ENCODE measurements at places on chromosomes 5 and 9.
A peak's percentile ranks its signal among the peaks of the same experiment; 100 is the strongest.

DNA sequence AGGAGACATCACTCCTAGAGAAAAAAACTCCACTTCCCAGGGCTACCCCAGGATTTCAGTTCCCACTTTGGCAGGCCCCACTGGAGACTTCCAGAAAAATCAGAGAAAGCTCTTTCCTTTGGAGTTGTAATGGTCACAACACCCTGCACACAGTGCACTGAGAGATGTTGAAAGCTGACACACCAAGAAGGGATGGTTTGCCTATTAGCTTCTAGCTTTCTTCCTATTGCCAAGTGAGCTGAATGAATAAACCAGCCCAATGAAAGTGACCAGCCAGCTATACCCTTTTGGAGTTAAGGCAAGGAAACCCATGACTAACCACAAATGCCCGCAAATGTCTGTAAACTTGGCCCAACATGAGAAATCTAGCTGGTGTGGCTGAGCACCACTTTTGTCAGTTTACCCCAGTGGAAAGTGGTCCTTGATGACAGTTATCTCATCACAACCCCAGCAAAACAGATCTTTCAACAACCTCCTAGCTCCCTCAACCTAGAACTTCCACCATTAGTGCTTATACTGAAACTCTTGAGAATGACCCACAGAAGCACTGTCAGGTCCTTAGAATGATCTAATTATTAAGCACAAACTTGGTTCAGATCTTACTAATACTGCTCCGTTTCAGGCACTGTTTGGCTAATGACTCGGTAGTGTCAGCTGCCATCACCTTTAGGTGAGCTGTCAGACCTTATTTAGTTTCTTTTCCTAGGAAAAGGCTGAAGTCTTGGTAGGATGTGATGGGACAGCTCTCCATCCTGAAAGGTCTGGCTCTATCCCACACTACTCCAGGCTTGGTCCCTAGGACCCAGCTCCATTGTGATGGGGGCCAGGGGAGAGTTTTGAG lies 11.2 kb downstream of the IRF1 start:
- DNase-seq: no peak

- DNase-seq: no peak
Observed at GRCh38 chr5:129445379-129445778, 14.7 kb upstream of the ADAMTS19 start.

GRCh38 chr5:95866435-95867040 lies 44.0 kb upstream of the GLRX start:
- peak; percentile 47 for DNase-seq

- DNase-seq: no peak
Observed at GRCh38 chr5:171424726-171425125, 5.3 kb downstream of the FGF18 start.

DNA sequence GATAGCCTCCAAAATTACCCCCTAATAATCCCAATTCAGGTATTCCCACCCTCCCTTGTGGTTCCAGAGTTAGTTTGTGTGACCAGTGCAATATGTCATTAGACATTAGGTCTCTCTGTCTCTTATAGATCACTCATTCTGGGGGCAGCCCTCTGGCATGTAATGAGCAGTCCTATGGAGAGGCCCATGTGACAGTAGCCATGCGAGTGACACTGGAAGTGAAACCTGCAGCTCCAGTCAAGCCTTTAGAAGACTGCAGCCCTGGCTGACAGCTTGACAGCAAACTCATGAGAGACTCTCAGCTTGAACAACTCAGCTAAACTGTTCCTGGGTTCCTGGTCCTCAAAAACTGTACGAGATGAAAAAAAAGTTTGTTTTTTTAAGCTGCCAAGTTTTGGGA lies 54.0 kb upstream of the HSPB3 start:
- DNase-seq: peak; percentile 51

GRCh38 chr9:35495984-35496383 lies 6.1 kb downstream of the RUSC2 start:
- DNase-seq: no peak

GRCh38 chr9:129777769-129778130 lies 24.9 kb upstream of the PTGES start:
- no peak for DNase-seq

DNA sequence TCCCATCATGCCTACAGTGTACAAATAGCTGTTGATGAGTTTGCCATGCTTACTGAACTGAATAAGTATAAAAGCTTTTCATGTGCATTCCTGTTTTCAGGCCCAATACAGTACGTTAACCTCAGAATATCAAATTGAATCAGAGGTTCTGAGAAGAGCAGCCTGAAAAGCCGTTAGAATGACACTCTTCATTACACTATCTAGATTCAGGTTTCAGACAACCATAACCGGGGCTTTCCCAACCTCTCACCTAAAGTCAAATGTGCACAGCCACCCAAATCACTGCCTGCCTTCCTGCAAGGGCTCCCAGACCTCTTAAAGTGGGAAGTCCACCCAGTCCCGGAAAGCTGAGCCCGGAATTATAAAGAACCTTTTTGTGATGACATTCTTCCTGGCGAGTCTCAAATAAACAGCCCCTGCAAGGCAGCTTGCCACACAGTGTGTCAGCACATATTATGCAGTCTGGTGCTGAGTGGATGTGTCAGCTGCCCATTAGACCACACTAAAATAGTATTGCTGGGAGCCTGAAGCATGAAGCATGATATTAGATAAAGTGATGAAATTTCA lies 245.8 kb downstream of the TLE4 start:
- no peak for DNase-seq

GRCh38 chr5:42059291-42059690 lies 134.2 kb downstream of the FBXO4 start:
- DNase-seq: no peak

- DNase-seq: no peak
Observed at GRCh38 chr9:126626127-126626925, 12.6 kb downstream of the LMX1B start.

DNA sequence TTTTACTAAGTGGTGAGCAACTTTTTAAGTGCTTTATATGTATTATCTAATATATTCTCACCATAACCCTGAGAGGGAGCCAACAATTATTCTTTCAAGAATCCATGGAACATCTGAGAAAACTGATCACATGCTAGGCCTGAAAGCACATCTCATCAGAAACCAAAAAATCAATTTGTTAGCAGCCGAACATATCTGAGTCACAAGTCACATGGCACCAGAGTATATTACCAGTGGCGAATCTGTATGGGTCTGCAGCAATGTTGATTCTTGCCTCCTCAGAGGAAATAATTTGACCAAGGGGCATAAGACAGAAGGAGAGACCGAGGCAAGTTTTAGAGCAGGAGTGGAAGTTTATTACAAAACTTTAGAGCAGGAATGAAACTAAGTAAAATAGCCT lies 25.3 kb upstream of the SIL1 start:
- no peak for DNase-seq

- no peak for DNase-seq
Observed at GRCh38 chr9:7174884-7175283, 417.1 kb downstream of the KDM4C start.

DNA sequence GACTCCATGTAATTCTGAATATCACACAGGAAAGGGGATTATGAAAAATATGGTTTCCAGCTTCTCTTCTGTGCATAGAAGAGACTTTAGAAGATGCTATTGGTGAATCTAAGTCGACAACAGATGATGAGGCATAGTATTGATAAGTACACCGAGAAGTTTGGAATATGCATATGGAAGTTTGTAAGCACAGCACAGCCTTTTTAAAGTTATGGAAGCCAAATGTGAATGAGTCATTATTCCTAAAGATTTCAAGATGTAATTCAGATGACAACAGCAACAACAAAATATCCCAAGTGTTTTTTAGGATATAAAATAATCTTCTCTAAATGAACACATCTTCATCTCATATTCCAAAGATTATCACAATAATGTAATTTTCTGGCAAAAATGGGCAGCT lies 1723.3 kb downstream of the EFNA5 start:
- DNase-seq: no peak

- DNase-seq: no peak
Observed at GRCh38 chr5:14668181-14668591, 3.7 kb downstream of the OTULIN start.

DNA sequence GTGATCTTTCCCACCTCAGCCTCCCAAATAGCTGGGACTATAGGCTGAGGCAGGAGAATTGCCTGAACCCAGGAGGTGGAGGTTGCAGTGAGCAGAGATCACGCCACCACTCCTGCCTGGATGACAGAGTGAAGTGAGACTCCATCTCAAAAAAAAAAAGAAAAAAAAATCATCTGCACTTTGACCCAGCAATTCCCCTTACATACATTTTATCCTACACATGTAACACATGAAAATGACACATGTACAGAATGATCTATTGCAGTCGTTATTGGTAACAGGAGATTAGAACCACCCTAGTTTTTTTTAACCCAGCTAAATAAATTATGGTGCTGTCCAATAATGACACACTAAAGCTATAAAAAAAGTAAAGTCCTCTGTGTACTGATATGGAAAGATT lies 14.2 kb downstream of the RUFY1 start:
- no peak for DNase-seq

- DNase-seq: no peak
Observed at GRCh38 chr5:580436-580835, 31.7 kb upstream of the CEP72 start.

- DNase-seq: no peak
Observed at GRCh38 chr5:150035139-150035895, 34.8 kb downstream of the HMGXB3 start.

GRCh38 chr5:157607371-157608161 lies 32.0 kb upstream of the ADAM19 start:
- DNase-seq: peak; percentile 34

GRCh38 chr9:34430843-34431437 lies 27.4 kb downstream of the FAM219A start:
- peak; percentile 37 for DNase-seq

- no peak for DNase-seq
Observed at GRCh38 chr9:1261879-1262766, 212.0 kb downstream of the DMRT2 start.

- DNase-seq: peak; percentile 39
Observed at GRCh38 chr5:55597014-55597981, 62.5 kb upstream of the PLPP1 start.

GRCh38 chr5:56455417-56455816 lies 222.3 kb upstream of the ANKRD55 start:
- no peak for DNase-seq

DNA sequence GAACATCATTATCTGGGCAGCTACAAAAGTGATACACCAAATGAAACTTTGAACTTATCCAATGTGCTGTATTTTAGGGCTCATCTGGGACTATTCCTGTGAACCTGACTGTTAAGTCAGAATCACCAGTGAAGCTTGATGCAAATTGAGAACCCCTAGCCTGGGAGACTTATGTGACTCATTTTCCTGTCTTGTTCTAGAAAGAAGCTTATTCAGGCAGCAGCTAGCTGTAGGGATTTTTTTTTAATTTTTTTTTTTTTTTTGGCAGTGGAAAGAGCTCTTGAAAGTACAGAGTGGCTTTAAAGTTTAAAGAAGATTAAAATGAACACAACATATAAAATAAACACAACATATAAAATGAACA lies 81.1 kb upstream of the TNFAIP8 start:
- peak; percentile 74 for DNase-seq

GRCh38 chr9:13083963-13084528 lies 195.4 kb downstream of the MPDZ start:
- DNase-seq: no peak

GRCh38 chr9:138104251-138105122 lies 226.9 kb downstream of the CACNA1B start:
- DNase-seq: no peak

DNA sequence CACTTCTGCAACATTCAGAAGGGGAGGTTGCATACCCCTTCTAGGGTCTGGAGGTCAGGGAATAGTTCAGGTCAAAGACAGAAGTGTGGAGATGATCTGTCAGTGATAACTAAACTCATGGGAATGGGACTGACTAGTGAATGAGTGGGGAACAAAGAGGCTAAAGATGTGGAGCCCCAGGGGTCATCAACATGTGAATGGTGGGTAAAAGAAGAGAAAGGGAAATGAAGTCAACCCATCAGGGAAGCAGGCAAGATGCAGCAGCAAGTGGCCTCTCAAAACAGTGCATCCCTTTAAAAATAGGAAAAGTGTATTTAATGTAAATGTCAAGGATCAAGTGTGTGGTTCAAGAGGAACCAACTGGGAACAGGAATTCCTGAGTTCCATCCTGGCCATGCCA lies 69.9 kb downstream of the PLPPR1 start:
- DNase-seq: no peak

- peak; percentile 73 for DNase-seq
Observed at GRCh38 chr9:134738869-134739659, 97.5 kb downstream of the COL5A1 start.

GRCh38 chr5:73256012-73256411 lies 83.0 kb downstream of the TMEM174 start:
- DNase-seq: no peak

DNA sequence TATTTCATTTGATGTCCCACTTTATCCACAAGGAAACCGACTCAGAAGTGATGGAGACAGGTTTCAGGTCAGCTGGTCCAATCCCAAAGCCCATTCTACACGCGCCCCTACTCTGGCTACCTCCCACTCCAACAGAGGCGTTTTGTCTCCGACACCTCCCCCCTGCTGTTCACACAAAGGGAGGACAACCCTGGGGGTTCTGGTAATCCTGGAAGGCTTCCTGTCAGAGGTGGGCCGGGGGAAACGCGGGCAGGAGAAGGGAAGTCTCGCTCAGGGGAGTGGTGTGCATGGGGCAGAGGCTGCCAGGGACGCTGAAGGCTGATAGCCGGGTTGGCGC lies 39.7 kb upstream of the GABRP start:
- DNase-seq: no peak

DNA sequence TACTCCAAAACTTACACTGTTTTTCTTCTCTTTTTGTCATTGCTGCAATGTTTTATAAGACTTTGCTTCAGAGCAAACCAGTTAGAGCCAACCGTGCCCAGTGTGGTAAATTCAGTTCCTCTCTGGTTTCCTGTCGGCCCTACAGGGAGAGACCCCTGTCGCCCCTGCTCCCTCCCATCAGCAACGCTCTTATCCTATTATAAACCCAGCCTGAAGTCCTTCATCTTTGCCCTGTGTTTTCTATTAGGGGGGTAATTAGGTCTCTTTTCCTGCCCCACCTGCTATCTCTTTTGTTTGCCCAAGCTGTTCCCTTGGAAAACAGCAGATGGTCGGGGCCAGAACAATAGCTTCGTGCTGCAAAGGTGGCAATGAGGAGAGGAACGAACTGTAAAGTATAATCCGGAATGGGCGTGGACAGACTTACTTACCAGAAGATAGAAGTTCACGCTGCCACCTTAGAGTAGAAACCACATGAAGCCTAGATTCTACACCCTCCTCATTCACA lies 21.4 kb upstream of the OTULINL start:
- no peak for DNase-seq

DNA sequence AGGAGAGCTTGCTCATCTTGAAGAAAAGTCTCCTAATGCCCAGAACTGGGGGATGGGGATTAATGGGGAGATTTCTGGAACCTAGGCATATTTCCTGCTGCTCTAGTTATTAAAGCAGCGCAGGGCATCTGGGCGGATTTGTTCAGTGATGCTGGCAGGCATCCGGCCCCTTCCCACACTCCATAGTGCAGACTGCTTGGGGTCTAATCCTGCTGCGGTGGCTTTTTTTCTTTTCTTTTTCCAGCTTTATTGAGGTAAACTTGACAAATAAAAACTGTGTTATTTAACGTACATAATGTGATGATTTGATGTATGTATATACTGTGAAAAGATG lies 30.7 kb downstream of the PPARGC1B start:
- no peak for DNase-seq

All from suppressor macrophage (primary cell).